NCI-H446 (cell line): ENCODE measurements at places on chromosomes 2 and 18.

DNA sequence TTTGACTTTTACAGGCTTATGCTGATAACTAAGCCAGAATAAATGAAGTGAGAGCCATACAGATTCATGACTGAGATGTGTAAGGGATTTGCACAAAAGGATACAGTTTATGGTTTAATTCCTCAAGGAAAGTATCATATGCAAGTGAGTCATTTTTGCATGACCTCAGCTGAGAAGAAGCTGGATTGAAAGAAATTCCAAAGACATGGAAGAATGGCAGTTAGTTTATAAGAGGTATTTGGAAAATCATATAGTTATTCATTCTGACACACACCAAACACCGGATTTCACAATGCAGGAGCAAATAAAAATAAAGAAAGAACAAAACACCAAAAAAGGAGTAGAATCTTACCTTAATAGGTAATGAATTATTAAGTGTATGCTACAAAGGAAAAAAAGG is 83.2 kb upstream of the RND3 start:
- no peak for DNase-seq

- DNase-seq = no peak
Observed at GRCh38 chr2:33529771-33530481, 53.5 kb downstream of the RASGRP3 start.

DNA sequence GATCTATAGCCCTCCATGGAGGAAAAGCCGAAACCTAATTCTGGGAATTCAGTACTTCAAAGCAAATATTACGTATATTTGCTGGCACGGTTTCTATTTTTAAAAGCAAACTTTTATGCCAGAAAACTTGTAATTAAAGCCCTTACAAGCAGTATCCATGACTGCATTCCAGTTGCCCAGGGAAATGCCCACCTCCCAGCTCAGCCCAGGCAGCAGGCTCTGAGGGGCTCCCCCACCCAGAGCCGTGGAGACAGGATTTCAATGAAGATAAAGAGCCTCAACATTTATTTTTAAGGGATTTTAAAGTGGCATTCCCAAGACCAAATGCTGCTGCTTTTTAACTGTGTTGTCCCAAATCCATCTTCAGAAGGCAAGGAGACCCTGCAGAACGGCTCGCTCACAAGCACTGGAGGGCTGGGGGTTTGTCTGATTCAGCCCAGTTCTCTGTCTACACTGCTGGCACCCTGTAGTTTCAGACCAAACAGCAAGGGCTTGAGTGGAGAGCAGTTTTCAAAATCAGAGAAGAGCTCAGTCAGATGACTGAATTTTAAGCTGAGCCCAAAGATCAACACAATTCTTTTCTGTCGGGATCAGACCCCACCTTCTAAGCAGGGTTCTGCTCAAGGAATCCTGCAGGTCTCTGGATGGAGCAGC is 105.1 kb downstream of the KCNF1 start:
- no peak for DNase-seq

DNA sequence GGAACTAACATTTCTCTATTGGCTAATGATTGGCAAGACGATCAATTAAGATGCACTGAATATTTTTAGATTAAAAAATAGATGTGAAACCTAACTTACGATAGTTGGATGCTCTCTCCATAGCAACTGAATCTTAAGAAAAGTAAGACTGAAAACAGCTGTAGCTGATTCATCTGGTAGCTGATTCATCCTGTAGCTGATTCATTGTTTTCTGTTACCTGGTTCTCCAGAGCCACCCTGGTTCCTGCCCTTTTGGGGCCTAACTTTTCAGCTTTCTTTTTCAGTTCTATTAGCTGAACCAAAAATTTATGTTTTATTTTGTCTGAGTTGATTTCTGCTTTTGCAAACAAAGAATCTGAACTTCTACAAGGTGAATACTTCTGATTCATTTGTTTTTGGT is 22.7 kb upstream of the SPR start:
- DNase-seq = no peak

DNA sequence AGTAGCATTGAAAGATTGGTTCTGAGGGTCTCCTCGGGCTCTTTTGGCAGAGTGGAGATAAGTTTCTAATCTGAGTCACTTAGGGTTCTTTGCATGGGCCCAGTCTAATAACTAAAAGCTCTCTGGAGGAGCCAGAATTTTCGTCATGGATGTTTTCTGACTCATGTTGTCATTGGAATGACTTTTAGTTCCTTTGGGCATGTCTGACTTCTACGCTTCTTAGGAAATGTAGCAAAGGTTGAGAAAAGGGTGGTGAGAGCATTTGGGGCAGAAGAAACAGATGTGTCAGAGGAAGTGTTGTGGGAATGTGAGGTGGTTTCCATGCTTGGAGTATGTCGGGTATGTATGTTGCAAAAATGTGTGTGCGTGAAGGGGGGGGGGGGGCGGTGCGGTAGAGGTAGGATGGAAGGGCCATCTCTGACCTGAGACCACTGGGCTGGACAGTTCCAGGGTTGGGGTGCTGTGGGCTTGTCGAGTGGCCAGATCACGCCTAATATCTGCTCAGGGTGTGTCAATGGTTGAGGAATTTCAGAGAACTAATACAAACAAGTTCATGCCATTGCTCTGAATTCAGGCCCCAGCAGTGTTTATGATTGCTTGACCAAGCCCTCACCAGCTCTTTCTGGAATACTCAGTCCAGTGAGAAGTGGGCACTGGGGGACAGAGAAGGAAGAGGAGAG is 26.9 kb downstream of the KLHL29 start:
- DNase-seq = no peak

DNA sequence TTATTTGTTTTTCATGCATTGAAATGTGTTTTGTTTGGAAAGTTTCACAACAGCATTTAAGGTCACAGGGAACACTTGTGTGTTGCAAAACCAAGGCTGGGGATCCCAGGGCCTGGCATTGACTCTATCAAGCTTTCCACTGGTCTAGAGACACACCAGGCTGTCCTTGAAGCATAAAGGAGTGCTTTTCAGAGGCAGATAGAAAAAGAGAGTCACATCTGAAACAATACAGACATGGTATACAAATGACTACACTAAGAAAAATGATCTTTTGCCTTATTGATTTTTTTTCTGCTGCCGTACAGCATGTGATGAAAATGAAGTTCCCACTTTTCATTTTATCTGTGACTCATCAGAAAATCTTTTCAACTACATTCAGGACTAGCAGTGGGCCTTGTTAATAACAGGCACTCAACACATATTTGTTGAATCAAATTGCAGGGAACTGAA is 61.9 kb upstream of the ZCCHC2 start:
- DNase-seq = no peak

DNA sequence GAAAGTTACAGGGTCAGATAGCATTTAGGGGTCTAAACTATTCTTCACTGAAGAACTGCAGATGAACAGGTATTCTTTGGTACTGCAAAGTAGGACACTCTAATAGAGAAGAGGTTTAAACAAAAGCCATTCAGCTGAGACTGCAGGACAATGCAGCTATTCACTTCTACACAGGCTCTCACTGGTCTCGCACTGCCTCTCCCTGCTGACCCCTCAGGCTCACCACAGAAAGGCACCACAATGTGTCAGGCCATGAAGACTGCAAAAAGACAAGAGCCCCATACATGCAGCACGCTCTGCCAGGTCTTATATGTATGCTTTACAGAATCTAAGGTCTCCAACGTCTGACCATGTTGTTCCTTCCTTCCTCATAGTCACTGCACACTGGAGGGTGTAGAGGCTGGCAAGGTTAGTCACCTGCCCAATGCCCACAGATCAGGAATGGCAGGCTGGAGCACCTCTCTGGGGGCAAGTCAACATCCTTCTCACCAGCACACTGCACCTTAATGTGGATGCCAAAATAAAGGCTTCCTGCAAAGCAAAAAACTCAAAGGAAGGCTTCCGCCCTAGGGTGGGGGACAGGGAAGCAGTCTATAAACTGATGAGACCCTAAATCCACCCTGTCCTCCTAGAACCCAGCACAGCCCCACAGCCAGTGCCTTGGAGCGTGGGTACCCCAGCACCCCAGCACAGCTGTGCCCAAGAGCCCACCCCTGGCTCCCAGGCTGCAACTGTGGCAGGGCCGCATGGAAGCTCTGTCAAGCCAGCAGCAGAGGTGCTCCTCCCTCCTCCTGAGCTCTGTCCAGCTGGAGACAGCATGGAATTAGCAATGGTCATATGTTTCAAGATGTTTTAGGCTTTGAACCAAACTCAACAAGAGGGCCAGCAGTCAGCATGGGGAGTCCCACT is 10.7 kb upstream of the RNU4ATAC start:
- DNase-seq = no peak

GRCh38 chr2:231820786-231821303 is 34.6 kb downstream of the COPS7B start:
- DNase-seq = no peak

DNA sequence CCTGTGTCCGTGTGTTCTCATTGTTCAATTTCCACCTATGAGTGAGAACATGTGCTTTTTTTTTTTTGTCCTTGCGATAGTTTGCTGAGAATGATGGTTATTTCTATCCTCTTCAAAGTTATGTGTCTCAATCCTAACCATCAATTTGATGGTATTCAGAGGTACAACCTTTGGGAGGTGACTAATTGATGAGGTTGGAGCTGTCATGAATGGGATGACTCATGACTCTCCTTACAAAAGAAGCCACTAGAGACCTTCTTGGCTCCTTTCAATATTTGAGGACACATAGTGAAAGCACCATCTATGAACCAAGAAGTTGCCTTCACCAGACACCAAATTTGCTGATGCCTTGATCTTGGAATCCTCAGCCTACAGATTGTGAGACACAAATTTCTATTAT is 677.1 kb upstream of the DDX18 start:
- no peak for DNase-seq

DNA sequence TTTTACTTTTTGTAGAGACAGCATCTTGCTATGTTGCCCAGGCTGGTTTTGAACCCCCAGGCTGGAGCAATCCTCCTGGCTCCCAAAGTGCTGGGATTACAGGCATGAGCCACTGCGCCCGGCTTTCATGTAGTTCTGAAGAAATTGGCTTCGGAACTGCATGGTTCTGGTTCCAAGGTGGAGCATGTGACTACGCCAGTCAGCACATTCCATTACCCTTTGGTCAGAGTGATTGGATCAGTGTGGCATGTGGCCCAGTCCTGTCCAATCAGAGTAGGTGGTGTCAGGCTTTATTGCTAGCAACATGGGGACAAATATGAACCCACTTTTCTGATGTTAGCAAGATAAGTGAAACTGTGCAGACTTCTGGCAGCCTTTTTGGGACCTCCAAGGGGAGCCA is 16.3 kb upstream of the ATOH8 start:
- no peak for DNase-seq

DNA sequence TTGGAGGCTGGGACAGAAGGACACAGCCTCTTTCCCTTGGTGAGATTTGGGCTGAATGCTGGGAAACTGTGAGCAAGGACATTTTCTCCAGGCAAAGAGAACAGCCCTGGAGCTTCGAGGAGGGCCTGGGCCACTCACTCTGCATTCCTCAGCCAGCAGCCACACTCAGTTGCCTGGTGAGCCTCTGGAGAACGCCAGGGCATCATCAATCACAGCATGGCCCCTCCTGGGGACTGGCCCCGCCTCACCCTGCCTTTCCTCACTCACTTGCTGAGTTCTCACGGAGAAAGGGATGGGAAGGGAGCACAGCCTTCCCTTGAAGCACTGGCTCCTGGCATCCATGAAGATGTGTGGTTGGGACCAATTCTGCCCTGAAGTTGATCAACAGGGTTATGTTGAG is 55.0 kb downstream of the APOB start:
- DNase-seq = no peak

GRCh38 chr2:241724259-241724974 is 10.0 kb upstream of the D2HGDH start:
- no peak for DNase-seq

GRCh38 chr2:232538671-232539070 is 821 bp upstream of the CHRNG start:
- DNase-seq = no peak

GRCh38 chr2:204827701-204828590 is 282.7 kb downstream of the PARD3B start:
- no peak for DNase-seq
